ENCODE measurements at places on chromosomes 6 and 20.

DNA sequence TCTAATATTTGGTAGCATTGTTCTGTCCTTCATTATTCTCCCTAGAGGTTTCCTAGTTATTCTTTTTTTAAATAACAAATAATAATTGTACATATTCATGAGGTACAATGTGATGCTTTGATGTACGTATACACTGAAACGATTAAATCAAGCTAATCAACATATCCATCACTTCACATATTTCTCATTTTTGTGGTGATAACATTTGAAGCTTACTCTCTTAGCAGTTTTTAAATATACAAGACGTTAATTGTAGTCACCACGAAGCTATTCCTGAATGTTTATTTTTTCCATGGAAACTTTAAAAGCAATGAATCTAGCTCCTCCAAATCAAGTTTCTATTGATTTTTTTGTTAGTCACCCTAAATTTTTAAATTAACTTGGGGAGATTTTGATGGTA, 116.5 kb upstream of the PRND start:
- no peak for DNase-seq

- DNase-seq: no peak
Measured at GRCh38 chr20:4036351-4036750, 21.0 kb upstream of the RNF24 start.

DNA sequence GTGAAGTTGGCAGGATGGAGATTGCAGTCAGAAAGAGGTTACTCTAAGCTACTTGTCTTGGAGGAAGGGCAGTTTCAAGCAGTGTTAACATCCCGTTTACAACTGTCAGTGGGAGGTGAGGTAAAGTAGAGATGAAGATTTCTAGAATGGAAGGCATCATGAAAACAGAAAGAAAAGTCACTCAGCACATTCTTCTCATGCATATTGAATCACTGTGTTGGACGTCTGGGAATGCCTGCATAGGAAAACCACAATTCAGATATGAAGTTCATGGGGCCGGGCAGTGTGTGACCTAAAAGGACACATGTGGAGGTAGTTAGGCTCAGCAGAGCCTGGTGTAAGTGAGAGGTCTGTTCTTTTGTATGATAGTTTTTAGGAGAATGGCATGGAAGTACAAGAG, 73.5 kb upstream of the LAMP5 start:
- DNase-seq: no peak

DNA sequence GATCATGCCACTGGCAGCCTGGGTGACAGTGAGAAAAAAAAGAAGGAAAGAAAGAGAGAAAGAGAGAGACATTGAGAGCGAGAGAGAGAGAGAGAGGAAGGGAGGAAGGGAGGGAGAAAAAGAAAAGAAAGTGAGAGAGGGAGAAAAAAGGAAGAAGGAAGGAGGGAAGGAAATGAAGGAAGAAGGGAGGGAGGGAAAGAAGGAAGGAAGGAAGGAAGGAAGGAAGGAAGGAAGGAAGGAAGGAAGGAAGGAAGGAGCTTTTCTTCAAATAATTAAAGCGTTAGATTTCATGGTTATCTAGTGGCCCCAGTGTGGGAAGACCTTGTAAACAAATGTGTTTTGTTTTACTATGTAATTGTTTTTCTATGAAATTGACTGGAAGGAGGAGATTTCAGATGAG, 170.8 kb downstream of the SYNDIG1 start:
- no peak for DNase-seq

GRCh38 chr6:105072798-105073199, 107.0 kb downstream of the POPDC3 start:
- DNase-seq: no peak

DNA sequence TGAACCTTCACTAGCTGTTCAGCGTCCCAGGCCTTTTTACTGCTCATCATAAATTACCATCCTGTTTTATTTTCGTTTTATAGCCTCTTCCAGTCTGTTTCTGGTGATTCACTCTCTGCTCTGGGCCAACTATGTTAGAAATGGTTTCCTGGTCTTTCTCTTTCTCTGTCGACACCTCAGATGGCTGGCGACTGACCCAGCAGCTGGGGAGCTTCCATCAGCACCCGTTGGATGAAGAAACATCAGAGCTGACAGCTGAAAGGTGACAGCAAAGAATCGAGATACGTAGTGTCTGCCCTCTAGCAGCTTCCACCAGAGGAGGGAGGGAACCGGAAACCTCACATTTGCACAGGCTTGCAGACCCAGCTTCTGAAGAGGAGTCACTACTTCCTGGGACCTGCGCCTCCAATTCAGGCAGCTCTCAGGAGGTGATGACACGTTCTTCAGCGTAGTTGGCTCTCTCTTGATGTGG, 82.9 kb upstream of the MLN start:
- peak; percentile 61 for DNase-seq

DNA sequence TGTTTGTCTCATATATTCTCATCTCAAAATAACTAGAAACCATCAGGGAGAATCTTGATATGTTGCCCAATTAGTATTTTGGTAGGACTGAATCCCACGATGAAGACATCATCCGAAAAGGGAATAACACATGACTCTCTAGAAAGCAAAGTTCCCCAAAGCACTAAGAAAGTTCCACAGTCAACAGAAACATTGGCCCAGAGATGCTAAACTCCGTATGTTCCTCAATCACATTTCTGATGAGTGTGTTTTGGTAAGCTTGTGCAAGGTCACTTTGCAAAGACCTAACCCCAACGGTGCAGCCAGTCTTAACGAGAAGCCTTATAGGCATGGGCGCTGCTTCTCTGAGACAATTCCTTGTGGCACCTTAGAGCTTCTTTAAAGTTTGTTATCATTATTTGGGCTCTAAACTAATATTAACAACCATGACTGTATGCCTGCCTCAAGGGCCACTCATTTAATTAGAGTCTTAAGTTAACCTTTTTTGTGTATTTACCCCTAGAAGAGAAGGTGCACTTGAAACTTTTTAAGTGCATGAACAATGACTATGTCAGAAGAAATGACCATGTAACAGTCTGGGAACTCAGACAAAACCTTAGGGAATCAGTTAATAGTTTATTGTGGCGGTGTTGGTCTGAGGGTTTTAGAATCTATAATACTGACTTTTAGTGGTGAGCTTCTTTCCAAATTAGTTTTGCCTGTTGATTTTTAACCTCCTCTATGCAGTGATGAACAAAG, 202.0 kb upstream of the RAB32 start:
- no peak for DNase-seq

DNA sequence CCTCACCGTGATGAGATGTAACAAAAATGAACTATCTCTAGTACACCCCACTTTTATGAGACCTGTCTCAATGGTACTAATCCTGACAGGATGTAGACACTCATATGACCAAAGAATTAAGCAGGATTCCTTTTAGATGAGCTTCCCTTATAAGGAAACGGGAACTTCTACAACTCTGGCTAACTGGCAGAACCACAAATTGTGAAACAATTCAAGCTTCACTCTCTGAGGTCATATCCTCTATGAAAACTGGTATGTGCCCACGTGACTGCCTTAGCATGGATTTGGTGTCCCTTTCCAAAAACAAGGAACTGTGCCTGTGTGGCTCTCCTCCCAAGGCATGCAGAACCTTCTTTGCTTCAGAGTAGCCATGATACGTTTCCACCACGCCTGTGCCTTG, 14.1 kb upstream of the CPNE5 start:
- DNase-seq: peak; percentile 58

- no peak for DNase-seq
Measured at GRCh38 chr6:75349262-75349984, 64.8 kb upstream of the TMEM30A start.

GRCh38 chr6:27814665-27815424, 97.4 kb downstream of the OR2B2 start:
- DNase-seq: peak; percentile 92

- no peak for DNase-seq
Measured at GRCh38 chr6:84033523-84034451, at the start of gene MRAP2. MRAP2 (plus strand) TSS chr6:84033772; CDS start chr6:84055319, 21,547 bp downstream.

DNA sequence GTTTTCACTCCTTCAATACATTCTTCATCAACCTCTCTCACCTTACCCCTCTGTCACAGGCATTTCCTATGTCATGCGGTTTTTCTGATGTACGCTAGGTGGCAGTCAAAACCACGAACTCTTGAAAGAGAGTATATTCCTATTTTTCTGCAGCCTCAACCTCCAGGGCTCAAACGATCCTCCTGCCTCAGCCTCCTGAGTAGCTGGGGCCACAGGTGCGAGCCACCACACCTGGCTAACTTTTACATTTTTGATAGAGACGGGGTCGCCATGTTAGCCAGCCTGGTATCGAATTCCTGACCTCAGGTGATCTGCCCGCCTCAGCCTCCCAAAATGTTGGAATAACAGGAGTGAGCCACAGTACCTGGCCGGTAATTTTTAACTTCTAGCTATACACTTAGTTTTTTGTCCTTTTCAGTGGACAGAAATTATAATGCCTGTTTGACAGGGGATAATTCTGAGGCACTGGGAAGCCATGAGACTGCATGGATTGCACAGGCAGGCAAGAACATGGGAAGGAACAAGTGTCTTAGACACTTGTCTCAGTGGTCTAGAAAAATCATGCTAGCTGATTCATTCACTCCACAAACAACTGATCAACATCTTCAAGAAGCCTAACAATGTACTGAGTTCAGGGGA, 22.5 kb upstream of the HFE start:
- DNase-seq: no peak

GRCh38 chr20:63009988-63010769, 3.4 kb upstream of the BHLHE23 start:
- DNase-seq: no peak

DNA sequence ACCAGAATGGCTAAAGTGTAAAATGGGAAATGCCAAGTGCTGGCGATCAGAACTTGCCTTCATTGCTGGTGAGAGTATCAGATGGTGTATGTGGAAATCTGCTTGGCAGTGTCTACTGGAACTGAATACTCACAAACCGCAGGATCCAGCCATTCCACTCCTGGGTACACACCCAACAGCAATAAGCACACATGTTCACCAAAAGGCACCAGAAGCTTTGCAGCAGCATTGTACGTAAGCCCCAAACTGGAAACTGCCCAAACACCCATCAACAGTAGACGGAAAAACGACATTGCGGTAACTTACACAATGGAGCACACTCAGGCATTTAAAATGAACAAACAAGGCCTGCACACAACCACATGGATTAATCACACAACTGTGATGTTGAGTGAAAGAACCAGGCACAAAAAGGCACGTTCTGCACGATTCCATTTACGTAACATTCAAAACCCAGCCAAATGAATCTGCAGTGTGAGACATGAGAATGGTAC, 37.3 kb upstream of the BPIFA2 start:
- DNase-seq: peak; percentile 88

DNA sequence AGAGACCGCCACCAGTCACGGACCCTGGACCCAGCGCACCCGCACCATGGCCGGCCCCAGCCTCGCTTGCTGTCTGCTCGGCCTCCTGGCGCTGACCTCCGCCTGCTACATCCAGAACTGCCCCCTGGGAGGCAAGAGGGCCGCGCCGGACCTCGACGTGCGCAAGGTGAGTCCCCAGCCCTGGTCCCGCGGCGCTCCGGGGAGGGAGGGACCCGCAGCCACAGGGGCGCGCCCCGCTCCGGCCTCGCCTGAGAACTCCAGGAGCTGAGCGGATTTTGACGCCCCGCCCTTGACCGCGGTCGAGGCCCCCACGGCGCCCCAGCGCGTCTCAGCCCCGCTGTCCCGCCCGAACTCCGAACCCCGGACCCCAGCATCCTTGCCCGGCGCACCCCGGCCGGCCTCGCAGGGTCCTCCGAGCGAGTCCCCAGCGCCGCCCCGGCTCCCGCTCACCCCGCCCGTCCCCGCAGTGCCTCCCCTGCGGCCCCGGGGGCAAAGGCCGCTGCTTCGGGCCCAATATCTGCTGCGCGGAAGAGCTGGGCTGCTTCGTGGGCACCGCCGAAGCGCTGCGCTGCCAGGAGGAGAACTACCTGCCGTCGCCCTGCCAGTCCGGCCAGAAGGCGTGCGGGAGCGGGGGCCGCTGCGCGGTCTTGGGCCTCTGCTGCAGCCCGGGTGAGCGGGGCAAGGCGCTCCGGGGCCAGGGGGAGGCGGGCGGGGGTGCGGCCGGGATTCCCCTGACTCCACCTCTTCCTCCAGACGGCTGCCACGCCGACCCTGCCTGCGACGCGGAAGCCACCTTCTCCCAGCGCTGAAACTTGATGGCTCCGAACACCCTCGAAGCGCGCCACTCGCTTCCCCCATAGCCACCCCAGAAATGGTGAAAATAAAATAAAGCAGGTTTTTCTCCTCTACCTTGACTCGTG, at the start of gene OXT:
TSS of gene OXT (plus strand) at position 11 of the 920 bp plus-strand sequence. CDS start at position 47, 36 bp downstream.
- DNase-seq: no peak

- DNase-seq: no peak
Measured at GRCh38 chr20:58649288-58650180, 1.5 kb upstream of the STX16 start.

DNA sequence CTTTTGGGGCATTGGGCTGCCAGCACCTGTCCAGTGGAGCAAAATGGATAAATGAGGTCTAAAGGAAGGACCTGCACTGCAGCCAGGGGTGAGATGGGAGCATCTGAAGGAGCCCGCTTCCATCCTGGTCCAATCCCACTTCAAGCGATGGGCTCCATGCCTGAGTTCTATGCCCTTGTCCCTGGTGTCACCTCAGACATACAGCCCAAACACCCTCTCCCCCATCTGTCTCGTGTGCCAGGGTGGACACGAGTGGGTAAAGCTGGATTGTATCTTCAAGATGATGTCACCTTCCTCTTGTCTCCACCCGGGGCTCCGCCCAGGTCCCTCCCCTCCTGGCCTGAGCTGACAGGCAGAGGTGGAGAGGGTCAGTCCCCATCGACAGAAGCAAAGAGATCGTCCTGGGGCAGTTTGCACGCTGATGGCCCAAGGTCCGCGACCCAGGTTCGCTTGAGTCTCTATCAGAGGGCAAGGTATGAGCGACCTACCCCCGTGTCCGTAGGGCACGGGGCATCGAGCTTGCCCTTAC, 544 bp downstream of the SMIM29 start:
- DNase-seq: no peak

GRCh38 chr6:169452869-169453620, 199.4 kb upstream of the THBS2 start:
- no peak for DNase-seq

DNA sequence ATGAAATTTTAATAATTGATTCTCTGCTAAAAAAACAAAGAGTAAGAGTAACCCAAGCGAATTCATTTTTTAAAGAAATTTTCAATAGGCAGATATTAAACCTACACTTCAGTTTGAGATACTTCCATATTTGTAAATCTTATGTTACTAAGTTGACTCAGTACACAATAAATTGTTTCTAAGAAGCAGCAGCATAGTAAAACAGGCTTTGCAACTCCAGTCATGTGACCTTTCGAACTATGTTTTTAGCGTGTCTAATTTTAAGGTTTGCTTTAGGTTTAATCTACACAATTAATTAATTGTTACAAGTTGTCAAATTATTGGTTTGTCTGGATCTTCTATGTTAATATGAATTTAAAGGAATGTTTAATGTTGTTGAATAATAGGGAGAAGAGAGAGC, 708.9 kb upstream of the CITED2 start:
- DNase-seq: no peak

GRCh38 chr20:62952373-62952967, at the start of gene SLC17A9:
SLC17A9 (plus strand) TSS chr20:62952709; CDS start chr20:62952831, 122 bp downstream.
- no peak for DNase-seq
